ENCODE measurements at places on chromosomes 11 and 22.

DNA sequence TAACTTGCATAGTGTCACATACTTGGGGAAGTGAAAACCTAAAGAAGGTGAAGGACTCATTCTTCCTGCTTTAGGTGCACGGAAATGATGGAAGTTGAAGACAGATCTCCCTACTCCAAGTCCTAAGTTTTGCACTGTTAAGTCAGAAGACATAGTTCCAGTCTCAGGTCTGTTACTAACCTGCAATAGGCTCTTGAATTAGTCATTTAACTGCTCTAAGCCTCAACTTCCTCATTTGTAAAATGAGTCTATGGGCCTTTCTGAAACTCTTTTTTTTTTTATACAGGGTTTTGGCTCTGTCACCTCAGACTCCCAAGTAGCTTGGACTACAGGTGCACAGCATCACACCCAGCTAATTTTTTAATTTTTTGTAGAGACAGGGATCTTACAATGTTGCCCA lies 30.8 kb upstream of the POU2AF1 start:
- DNase-seq = no peak

GRCh38 chr11:90818196-90818745 lies 595.4 kb upstream of the CHORDC1 start:
- DNase-seq = no peak

DNA sequence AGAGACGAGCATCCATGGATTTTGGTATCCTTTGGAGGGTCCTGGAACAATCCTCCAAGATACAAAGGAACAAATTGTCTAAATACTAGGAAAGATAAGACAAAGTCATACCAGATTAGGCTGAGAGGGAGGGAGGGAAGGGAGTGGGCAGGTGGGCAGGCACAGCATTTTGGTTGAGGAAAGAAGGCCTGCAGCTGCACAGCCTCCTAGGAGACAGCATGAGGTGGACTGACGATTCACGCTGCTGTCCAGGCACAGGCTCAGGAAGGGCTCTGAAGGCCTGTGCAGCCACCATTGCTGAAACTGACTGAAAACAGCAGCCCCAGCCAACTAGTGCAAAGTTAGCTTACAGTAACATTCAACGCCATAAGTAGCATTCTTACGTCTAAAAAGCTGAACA lies 64.7 kb downstream of the PACSIN2 start:
- DNase-seq = no peak

GRCh38 chr11:111921541-111922230 lies 3.0 kb downstream of the C11orf52 start:
- no peak for DNase-seq
